ENCODE measurements at places on chromosomes 7 and 10. TPM values are rescaled to one million over a fixed set of nuclear protein-coding genes. Genes with fewer than 3 reads are reported as not detected.

Gene ADRA2A
- total RNA-seq, result 1.7 TPM

Gene EPHA1
- total RNA-seq, result 162 TPM

Gene KCNMA1
- total RNA-seq, result 5.3 TPM

Gene MMP21
- total RNA-seq, result not detected

GRCh38 chr7:105902325-105902911 is 26.0 kb upstream of the ATXN7L1 start:
- peak overlapping the region; percentile 12 for H3K27ac ChIP-seq
- H3K27me3 ChIP-seq, result no peaks in the 10 kb centered on the region
- peaks cover 11% of the 10 kb centered on the region for H3K36me3 ChIP-seq
- H3K4me1 ChIP-seq, result peaks cover 41% of the 10 kb centered on the region
- DNase-seq, result no peak

- H3K36me3 ChIP-seq, result no peaks in the 10 kb centered on the region
- peaks cover 12% of the 10 kb centered on the region for H3K4me1 ChIP-seq
- peak overlapping the region; percentile 61 for H3K4me3 ChIP-seq
- peaks cover 32% of the 10 kb centered on the region for H3K27me3 ChIP-seq
Measured at GRCh38 chr7:2688409-2689342, 674 bp downstream of the AMZ1 start.

DNA sequence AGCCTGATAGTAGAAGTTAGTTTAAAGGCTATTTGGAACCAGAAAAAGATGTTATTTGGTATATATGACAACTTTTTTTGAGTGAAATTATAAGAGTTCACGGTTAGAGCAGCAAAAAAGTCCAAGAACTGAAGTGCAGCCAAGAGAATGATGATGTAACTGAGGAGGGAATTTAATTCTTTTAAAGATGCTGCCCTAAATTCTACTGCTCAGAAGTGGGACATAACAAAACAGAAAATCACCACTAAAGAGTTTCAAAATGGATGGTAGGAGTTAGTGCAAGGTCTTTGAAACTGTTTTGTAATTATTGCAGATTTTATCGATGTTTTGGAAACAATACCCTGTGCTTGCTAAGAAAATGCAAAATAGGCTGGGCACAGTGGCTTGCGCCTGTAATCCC is 6.5 kb downstream of the SAMD8 start:
- H3K27me3 ChIP-seq, result no peaks in the 10 kb centered on the region
- no peak for DNase-seq
- no peaks in the 10 kb centered on the region for H3K36me3 ChIP-seq
- H3K4me1 ChIP-seq, result peaks cover 20% of the 10 kb centered on the region
- H3K4me3 ChIP-seq, result no peak overlapping the region

DNA sequence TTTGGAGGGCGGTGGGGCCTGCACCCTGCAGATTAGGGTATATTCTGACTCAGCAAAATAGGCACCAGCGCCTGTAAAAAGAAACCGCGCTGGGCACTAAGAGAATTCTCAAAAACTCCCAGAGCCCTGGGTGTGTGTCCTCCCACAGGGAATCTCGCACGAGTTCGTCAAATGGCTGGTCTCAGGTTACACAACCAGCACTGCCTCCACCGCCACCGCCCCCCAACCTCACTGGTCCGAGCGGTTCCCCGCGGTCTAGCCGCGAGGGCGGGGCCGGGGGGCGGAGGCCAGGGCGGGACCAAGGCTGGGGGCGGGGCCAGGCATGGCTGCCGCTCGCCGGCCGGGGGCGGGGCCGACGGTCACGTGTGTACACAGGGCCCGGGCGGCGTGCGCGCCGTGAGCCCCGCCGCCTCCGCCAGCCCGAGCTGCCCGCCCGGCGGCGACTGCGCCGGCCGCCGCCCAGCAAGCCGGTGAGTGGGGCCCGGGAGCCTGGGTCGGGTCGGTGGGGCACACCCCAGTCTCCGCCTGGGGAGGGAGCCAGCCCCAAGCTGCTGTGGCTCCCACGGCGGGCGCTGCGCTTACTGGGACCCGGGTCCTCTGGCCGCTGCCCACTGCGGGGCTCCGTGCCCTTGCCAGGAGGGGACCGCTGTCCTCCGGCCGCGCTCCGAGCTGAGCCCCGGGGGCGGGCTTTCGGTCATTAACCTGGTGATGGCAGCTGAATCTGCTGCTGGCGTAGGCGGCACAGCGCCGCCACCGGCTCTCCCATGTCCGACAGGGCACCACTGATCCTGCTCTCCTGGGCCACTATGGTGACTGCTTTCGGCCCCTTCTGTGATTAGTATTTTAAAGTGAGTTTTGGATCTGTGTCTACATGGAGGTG is at the start of gene GPR146:
GPR146 (plus strand) TSS at position 358 of the 880 bp plus-strand sequence. CDS start 12,970 bp downstream, outside the sequence.
- H3K4me1 ChIP-seq, result peaks cover 31% of the 10 kb centered on the region
- no peaks in the 10 kb centered on the region for H3K27me3 ChIP-seq
- peak; percentile 99 for DNase-seq
- H3K27ac ChIP-seq, result peak within 1 kb of the TSS; percentile 97
- no peaks in the 10 kb centered on the region for H3K36me3 ChIP-seq

DNA sequence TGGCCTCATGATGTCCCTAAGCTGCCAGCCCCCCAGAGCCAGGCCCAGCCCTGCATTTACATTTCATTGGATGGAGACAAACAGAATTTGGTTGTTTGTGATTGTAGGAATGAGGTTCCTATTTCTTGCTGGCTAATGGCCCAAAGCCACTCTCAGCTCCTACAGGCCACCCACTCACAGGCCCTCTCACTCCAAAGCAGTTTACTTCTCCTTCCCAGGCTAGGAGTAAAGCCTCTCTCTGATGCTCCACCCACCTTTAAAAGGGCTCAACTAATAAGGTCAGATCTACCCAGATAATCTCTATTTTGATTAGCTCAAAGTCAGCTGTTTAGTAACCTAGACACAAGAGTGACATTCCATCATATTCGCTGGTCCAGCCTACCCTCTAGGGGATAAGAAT is 11.2 kb upstream of the CUZD1 start:
- H3K4me3 ChIP-seq, result no peak overlapping the region
- no peaks in the 10 kb centered on the region for H3K27me3 ChIP-seq
- peaks cover 22% of the 10 kb centered on the region for H3K4me1 ChIP-seq
- no peak overlapping the region for H3K27ac ChIP-seq
- H3K36me3 ChIP-seq, result peaks cover 27% of the 10 kb centered on the region

- H3K4me3 ChIP-seq, result no peak overlapping the region
- peaks cover 59% of the 10 kb centered on the region for H3K4me1 ChIP-seq
Measured at GRCh38 chr7:69653806-69654205, 55.5 kb downstream of the AUTS2 start.

GRCh38 chr10:8455181-8455580 is 400.7 kb downstream of the GATA3 start:
- peaks cover 4% of the 10 kb centered on the region for H3K4me1 ChIP-seq
- H3K27me3 ChIP-seq, result no peaks in the 10 kb centered on the region
- DNase-seq, result no peak

GRCh38 chr7:42765931-42766330 is 145.9 kb downstream of the C7orf25 start:
- H3K27ac ChIP-seq, result no peak overlapping the region
- H3K4me3 ChIP-seq, result no peak overlapping the region
- H3K36me3 ChIP-seq, result no peaks in the 10 kb centered on the region
- H3K4me1 ChIP-seq, result peaks cover 4% of the 10 kb centered on the region

Measured in WTC11 (cell line).